ENCODE measurements at places on chromosomes 2 and 18.

DNA sequence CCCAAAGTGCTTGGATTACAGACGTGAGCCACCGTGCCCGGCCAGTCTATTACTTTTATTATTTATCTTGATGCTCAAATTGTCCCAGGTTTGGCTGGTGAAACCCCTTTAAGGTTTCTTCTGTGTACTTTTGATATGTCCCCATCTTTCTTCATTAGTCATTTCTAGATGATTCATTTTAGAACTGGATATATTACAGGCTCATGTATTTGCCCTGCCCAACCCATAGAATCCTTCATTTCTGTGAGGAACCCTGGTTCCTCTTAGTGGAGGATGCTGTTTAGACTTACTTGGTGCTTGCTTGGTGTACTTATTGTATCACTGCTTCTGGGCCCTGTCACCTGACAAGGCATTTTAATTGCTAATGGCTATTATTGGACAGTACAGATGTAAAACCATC is 40.1 kb downstream of the KCMF1 start:
- no peak for DNase-seq

- no peak for DNase-seq
These were observed 170.6 kb downstream of the FIGN start for GRCh38 chr2:163565192-163565591.

DNA sequence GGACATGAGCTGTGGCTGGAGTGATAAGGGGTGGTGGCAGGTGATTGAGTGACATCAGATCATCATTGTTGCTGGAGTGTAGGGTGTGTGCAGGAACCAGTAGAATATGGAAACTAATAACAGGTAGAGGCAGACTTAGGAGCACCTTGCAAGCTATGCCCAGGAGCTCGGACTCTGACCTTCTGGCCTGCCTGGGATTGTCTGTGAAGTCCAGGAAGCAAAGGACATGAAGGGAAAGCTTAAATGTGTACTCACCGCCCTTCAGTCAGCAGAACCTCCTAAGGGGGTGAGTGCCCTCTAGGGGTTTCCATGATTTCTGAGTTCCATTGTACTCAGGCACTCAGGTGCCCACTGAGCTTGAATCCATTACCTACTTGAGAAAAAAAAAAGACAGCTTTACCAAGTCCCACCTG is 104.2 kb downstream of the CRIM1 start:
- no peak for DNase-seq

GRCh38 chr2:235608200-235608887 is 114.5 kb downstream of the AGAP1 start:
- no peak for DNase-seq

DNA sequence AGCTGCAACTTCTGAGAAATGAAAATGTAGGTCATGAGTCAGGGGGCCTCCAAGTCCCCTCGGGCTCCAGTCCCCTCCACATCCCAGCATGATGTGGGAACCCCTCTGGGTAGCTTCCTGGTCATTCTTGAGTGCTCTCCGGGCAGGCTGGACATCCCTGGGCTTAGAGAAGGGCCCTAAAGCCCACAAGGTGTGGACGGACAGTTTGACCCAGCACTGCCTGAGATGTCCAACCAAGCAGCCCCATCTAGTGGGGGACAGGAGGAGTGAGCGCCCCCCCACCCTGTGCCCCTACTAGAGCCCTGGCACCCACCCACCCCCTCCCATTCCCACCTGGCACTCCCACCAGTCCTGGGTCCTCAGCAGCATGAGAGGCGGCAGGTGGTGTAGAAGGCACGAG is 46.0 kb downstream of the CYP27C1 start:
- no peak for DNase-seq

GRCh38 chr2:151979694-151980093 is 119.2 kb downstream of the CACNB4 start:
- no peak for DNase-seq

- no peak for DNase-seq
These were observed 11.2 kb downstream of the ACOXL start for GRCh38 chr2:110743600-110743999.

DNA sequence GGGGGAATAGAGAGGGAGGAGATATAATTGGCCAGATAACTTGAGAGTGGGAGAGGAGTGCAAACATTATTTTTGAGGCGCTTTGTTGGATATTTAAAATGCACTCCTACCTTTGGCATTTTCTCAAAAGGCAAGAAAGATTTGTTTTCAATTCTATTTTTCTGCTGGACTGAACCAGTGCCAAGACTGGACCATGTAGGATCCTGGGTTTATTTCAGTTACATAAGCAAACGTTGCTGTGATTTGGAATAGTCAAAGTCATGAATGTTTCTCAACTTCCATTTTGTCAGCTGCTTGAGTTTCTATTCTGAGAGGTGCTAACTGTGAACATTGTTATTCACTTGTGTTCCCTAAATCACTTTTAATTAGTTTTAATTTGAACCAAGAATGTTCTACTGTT is 8.9 kb upstream of the CHRNA1 start:
- DNase-seq, result no peak

DNA sequence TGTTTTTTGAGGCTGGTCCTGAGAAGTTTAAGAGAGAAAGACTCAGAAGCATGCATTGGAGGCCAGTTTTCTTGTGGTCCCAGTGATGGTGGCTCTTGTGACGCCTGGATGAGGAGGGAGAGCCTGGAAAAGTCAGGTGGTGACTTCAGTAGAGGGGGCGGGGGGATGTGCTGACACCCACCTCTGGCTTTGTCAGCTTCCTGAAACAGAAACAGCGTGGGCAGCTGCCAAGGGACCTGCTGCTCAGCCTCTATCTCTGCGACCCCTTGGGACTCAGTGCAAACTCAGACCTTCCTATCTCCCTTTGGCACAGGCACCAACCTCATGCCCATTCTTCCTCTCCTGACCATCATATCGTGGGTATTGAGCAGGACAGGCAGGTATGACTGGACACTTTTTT is 6.4 kb downstream of the TGFBRAP1 start:
- DNase-seq, result no peak

GRCh38 chr2:218169757-218170546 is 3.2 kb upstream of the CXCR1 start:
- DNase-seq, result no peak

DNA sequence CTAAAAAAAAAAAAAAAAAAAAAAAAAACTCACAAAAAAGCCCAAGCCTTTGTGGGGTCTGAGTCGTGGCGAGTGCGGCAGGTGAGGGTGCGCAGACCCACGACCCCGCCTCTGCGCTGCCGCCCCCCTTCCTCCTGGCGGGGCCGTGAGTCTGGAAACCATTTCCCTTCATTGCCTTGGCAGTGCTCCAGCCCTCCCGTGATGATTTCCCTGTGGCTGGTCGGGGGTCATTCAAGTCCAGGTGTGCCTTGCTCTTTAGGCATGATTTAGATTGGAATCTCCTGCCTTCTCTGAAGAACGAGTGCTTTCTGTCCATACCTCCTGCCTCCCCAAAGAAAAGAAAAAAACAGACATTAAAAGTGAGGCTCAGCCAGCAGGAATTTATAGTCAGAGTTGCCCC is 161.8 kb downstream of the FAM210A start:
- no peak for DNase-seq

GRCh38 chr2:239293775-239294430 is 106.9 kb downstream of the HDAC4 start:
- peak; percentile 32 for DNase-seq

- DNase-seq, result no peak
These were observed 481.8 kb downstream of the DLGAP1 start for GRCh38 chr18:3973191-3973850.

DNA sequence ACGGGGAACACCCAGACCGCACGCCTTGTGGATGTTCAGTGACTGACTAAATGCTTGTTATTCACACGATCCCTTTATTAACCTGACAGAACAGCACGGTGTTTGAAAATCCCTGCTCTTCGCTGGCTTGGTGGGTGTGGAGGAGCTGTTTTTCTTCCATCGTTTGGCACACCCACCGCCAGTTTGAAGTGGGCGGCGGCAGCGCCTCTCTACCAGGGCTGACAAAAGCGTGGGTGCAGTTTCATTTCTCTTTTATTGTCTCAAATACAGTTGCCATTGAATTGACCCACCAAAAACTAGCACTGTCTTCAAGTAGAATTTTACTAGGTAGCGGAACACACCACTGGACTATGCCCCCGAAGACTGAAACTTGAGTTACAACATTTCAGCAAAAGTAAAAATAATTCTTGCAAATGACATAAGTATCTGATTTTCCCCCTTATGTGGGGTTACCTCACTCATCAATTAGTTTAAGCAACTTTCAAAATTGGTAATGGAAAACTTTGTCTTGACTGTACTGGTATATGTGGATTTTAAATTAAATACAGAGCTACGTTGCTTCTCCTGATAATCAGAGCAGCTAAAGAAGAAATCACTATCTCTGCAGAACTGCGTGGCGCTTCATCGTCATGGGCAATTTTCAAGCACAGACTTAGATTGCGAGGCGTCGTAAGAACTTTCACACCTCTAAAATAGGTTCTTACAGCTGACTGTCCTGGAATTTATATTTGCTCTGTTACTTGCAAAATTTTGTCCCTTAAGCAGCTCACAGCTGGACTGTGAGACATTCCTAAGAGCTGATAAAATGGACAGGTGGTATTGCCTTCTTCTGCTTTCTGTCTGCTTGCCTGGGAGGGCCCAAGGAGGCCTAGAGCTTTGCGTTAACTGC is 60.9 kb downstream of the LDLRAD4 start:
- DNase-seq, result no peak

DNA sequence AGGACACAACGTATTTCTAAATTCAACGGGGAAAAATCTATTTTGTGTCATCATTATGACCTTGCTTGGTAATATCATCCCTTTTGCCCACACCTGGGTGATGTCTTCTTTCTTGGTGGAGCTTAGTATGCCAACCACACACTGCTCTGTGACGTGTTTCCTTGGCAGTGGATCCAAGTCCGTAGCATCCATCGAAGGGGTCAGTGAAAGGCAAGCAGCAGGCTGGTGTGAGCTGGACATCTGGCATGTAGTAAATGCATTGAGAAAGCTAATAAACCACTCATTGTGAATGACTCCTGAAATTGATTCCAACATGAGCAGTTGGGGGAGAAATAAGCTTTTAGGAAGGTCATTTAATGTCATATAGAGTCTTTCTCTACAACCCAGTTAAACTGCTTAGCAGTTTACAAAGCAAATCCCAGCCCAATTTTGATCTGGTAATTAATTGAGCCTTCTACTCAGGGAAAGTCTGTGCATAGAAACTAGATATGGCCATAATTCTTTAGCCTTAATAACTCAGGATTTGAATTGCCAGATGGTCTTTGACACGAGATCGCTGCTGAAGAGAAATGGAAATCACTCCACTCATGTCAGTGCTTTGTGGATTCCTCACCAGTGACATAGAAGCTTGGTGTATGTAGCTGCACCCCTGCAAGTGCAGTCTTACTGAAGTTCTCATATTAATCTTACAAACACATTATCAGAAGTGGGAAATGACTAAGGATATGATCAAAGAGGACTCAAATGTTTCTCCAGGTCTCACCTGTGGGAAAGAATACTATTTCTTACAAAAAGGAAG is 494.8 kb downstream of the CMPK2 start:
- no peak for DNase-seq

DNA sequence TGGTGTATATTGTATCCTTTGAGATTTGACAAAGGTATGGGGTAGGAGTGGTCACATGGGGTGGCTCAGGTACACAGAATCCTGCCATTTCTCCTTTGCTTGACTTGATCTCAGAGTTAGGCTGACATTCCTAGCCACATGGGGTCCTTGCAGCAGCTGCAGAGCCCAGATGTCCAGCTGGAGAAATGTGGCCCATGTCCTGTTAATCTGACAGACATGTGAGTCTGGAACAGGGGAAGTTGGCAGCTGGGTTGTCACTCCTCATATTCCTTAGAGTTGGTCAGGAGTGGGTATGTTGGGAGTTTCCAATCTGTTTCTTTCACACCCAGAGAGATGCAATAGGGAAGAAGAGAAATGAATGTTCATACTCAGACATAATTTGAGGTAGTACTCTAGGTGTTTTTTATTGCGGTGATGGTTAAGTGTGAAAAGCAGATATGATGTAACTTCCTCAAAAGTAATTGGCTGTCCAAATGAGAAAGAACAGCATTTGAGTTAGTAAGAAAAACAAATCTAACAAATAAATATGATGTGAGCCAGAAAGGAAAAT is 402.6 kb upstream of the MEIS1 start:
- DNase-seq, result no peak

- DNase-seq, result no peak
These were observed 126.3 kb downstream of the XRCC5 start for GRCh38 chr2:216235462-216235861.

DNA sequence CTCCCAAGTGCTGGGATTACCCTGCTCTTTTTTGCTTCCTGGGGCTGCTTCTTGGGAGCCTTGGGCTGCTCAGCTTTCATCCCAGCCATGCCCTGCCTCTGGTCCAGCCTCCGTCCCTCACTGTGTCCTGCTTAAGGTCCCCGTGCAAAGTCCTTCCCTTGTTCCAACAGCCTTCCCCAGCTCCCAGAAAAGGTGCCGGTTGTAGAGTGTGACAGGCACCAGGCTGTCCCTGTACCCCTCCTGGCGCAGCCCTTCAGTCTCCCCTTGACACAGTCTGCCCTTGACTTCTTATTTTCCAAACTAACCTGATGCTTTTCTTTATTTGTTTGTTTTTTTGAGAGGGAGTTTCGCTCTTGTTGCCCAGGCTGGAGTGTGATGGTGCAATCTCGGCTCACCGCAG is 20.1 kb upstream of the ALPI start:
- no peak for DNase-seq

GRCh38 chr2:222358876-222359275 is 60.1 kb upstream of the PAX3 start:
- no peak for DNase-seq

DNA sequence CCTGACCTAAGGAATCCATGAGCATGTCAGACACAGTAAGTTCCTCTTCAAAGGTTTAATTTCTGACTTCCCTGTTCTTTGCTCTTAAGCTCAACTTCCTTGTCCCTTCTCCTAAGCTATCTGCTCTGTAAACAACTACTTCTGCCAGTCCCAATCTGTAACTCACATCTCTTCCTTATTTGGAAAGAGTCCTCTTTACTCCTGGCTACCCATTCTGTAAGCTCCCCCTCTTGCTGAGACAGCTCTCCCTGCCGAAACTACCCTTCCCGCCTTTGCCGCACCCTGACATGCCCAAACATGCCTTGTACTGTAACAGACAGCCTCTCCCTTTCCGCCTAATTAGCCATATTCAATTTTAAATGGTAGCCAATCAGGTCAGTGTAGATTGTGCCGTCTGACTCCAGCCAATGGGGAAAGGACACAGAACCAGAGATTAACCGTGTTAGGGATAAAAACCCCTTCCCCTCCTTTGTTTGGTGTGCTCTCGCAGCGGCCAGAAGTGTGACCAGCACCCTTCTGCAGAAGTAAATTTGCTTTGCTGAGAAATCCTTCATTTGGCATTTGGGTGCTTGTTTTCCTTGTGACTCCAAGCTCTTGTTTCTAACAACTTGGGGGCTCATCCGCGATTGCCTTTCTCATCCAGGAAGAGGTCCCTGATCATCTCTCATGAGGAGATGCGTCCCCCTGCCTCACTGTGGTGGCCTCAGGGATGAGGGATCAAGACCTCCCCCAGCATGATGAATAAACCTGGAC is 49.0 kb downstream of the PIAS2 start:
- DNase-seq, result no peak
